SK-N-SH treated with all-trans-retinoic acid at 6 μM for 48 hours (cell line): ENCODE measurements at places on chromosomes 16 and 17.

DNA sequence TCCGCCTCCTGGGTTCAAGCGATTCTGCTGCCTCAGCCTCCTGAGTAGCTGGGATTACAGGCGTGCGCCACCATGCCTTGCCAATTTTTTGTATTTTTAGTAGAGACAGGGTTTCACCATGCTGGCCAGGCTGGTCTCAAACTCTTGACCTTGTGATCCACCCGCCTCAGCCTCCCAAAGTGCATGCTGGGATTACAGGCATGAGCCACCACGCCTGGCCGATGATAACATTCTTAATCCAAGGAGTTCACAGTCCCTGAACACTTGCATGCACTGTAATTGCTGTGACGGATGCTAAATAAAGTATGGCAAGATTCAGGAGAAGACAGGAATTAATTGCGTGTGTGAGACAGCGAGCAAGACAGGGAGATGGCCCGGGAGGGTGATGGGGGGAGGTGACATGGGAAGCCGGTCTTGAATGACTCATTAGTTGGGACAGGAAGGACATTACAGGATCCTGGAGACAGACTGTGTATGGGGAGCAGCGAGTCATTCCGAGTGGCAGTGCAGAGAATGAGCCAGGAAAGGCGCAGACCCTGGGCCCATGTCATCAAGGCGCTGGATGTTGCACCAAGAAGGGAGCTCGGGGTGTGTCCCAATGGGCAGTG lies 6.7 kb downstream of the ABCA3 start:
- ATAC-seq, result no peak; the same call in 2 of the 3 replicates

DNA sequence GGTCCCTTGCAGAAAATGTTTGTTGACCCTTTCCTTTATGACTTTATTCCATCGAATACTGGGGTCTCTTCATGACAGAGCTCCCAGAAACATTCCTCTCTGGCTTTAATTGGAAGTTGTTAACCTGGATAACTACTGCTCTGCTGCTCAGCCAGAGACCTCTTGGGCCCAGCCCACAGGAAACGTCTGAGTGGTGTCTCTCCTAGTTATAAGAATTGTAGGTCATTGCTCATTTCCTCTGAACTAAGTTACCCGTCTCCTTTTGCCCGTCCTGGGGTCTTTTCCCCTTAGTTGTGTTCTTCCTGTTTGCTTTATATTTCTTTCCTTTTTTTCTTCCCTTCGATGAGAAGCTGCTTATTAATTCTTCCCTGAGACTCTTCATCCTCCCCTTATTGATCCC lies 9.0 kb downstream of the MAP2K6 start:
- ATAC-seq, result peak; percentile 68

DNA sequence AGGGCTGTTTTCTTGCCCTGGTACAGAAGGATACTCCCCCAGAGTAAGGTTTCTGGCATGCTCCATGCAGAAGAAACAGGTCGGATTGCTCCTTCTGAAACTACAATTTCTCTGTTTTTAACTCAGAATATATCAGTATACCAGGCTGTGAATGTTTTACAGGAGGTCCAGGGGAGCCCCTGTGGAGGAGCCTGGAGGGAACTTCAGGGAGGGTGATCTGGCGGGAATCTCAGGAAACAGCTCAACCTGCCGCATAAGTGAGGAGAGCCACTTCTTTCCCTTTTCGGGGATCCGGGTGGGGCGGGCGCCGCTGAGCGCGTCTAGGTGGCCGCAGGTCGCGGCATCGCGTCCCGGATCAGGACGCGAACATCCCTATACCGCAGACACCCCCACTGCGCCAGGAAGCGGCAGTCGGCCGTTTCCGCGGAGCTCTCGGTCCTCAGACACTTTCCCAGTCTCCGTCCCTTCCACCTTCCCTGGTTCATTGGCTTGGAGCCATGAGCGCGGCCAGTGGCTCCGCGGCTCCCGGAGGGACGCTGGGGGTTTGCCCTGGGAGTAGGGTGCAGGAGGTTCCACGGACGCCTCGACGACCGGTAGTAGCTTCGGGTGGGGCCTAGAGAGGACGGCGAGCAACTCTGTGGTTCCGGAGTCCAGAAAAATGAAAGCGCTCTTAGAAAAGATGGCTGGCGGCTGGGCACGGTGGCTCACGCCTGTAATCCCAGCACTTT lies 3.1 kb upstream of the ZNF764 start:
- ATAC-seq, result no peak

DNA sequence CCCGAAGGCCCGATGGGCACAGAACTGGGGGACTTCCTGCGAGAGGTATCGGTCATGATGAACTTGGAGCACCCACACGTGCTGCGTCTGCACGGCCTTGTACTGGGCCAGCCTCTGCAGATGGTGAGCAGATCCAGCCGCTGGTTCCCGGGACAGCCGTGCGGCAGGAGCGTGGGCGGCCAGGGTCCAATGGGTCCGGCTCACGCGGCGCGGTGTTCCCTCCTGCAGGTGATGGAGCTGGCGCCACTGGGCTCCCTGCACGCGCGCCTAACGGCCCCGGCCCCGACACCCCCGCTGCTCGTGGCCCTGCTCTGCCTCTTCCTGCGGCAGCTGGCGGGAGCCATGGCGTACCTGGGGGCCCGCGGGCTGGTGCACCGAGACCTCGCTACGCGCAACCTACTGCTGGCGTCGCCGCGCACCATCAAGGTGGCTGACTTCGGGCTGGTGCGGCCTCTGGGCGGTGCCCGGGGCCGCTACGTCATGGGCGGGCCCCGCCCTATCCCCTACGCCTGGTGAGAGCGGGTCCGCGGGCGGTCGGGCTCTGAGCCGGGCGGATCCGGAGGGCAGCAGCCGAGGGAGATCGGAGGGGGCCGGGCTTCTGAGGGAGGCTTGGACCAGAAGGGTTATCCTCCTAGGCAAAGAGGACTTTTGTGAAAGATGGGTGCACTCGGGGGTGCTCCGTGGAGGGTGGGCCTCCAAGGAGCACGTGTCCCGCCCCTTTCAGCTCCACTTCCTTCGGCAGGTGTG lies 3.0 kb downstream of the TNK1 start:
- ATAC-seq, result peak; percentile 79

DNA sequence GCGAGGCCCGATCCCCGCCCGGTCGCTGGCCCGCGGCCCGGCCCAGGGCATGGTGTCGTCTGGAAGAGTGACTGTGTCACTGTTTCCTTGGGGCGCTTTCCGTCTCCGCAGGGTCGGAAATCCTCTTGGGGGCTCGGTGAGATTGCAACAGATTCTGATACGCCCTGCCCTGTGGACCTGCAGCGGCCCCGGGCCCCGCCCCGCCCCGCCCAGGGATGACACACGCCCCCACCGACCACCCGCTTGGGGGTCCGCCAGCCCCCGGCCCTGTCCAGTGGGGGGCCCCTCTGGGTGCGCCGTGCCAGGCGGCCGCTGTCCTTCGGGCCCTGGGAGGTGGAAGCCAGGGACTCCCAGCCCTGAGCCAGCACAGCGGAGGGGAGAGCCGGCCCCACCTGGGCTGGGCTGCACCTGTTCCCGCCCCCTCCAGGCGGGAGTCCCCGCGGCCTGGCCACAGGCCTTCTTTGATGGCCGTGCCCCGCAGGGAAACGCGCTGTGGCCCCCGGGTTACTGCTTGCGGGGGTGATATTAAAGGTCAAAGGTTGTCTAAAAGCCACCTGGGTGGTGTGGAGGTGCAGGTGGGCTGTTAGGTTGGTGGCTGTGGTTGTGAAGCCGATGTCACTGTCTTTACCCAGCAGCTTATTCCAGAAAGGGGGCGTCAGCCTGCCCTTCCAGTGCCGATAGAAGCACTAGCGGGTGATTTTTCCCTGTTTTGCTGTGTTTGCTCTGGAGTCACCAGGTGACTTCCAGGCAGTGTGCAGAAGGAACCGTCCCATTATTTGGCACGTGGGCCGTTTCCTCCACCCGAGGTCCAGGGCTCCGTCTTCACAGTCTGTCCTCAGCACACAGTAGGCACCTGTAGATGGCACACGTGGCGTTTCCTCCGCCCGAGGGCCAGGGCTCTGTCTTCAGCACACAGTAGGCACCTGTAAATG lies 752 bp downstream of the TBC1D24 start:
- ATAC-seq, result no peak

DNA sequence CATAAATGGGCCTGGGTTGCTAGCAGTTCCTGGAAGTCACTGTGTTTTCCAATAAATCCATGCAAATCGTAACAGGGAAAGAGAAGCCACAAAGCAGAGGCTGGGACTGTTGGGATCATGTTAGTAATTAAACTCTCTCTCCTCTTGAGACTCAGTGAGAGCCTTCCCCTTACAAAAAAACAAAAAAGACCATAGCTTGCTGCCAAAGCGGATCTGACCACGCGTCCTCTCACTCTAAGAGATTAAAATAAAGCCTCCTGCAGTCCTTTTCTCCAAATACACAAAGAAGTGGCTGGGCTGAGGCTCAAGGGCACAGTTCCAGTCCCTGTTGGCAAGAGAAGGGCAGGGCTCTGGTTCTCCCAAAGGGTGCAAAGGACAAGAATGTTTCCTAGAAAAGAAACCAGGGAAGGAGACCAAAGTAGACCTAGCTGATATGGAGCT lies 38.5 kb downstream of the PIGL start:
- ATAC-seq, result no peak

GRCh38 chr16:85067426-85067825 lies 39.8 kb downstream of the KIAA0513 start:
- ATAC-seq, result no peak
